NK-92 treated with Interleukin-12 subunit alpha and Interleukin-12 subunit beta, amount 100 ng/mL, for 24 hours (cell line): ENCODE measurements at places on chromosomes 5 and 9.

GRCh38 chr5:57215629-57216195 is 41.9 kb downstream of the GPBP1 start:
- DNase-seq: no peak

GRCh38 chr9:86764671-86765343 is 182.5 kb downstream of the GAS1 start:
- DNase-seq: no peak

- no peak for DNase-seq
These were observed 126.3 kb downstream of the UNC13B start for GRCh38 chr9:35287987-35288632.

GRCh38 chr9:22208846-22209585 is 199.9 kb upstream of the CDKN2B start:
- no peak for DNase-seq

DNA sequence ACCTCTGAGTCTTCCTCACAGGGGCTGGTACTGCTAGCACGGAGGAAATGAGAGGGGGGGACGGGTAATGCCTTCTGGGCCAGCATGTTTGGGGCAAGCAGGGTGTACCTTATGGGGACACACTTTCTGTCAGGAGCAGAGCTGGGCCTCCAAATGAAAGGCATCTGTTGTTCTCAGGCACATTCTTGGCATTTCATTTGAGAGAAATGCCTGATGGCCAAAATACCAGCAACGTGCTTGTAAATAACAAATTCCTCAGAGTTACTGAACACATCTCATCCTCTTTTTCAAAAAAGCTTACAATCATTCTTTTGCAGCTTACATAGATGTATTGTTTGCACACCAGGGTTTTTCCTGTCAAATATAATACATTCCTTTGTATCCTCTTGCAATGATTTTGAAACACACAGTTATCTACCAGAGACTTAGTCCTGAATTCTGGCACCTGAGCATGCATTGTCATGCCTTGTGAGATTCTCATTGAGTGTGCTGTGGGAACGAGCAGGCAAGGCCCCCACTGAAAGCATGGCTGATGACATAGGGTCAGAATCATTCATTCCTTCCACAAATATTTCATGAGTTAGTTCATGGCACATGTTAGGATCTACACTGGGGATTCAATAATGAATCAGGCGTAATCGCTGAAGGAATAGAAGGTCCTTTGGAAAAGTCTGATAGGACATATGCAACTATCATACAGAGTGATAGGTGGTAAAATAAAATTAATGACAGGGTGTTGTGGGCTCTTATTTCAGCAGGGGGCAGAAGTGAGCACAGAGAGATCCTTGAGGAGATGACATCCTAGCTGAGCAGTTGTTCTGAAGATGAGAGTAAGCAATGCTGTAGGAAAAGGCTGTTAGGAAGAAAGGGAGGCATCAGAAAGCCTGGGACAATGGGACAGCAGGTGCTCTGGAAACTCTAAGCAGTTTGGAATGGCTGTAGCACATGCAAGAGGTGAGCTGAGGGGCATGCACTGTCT is 260.9 kb upstream of the TUT7 start:
- DNase-seq: no peak

GRCh38 chr9:5799314-5799713 is 33.6 kb downstream of the ERMP1 start:
- no peak for DNase-seq

GRCh38 chr5:119327018-119327417 is 28.8 kb upstream of the TNFAIP8 start:
- no peak for DNase-seq

GRCh38 chr9:89670801-89671434 is 66.1 kb downstream of the GADD45G start:
- DNase-seq: no peak

DNA sequence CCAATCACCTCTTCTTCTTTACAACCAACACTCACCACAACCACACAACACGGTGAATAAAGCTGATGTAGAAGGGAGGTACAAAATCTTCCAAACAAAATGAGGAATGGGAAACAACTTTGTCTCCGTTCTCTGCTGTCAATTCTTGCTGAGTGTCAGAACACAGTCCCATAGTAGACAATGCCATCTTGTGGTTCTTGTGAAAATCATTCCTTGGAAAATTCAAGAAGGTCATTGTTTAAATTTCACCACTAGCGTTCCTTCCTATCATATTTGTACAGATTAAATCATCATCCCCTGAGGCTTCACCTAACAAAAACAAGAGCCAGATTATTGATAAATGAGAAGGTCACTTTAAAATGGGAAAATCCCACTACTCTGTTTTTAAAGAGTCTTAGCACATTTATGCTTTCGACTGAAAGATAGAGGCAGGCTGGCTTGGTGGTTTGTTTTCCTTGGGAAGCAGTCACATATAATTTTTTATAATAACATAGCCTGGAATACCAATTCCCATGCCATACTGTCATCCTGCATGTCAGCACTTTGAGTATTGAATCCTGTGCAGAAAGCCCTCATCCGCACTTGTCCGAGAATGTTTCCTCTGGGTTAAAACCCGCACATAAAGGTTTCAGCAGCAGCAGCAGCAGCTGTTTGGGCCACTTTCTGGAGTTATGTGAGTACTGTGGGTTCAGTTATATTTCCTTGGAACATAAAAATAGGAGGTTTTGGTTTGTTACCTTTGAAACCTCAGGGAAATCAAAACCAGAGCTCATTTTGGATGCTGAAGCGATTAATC is 395.0 kb upstream of the SMARCA2 start:
- no peak for DNase-seq

DNA sequence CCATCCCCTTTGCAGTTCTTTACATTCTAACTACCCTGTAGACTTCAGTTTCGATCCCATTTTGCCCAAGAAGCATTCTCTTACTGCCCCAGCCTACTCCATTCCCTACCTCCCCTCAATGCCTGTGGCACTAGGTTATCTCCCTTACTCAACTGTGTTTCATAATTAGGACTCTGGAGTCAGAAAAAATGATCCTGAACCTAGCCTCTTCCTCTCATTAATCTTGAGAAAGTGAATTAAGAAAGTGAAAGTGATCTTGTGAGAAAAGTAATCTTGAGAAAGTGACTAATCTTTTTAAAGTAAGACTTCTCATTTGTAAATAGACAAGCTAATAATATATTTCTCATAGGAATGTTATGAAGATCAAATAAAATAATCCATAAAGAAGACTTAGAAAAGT is 444.0 kb upstream of the TRPC7 start:
- no peak for DNase-seq

GRCh38 chr9:93111371-93112115 is 15.5 kb downstream of the CARD19 start:
- DNase-seq: no peak

DNA sequence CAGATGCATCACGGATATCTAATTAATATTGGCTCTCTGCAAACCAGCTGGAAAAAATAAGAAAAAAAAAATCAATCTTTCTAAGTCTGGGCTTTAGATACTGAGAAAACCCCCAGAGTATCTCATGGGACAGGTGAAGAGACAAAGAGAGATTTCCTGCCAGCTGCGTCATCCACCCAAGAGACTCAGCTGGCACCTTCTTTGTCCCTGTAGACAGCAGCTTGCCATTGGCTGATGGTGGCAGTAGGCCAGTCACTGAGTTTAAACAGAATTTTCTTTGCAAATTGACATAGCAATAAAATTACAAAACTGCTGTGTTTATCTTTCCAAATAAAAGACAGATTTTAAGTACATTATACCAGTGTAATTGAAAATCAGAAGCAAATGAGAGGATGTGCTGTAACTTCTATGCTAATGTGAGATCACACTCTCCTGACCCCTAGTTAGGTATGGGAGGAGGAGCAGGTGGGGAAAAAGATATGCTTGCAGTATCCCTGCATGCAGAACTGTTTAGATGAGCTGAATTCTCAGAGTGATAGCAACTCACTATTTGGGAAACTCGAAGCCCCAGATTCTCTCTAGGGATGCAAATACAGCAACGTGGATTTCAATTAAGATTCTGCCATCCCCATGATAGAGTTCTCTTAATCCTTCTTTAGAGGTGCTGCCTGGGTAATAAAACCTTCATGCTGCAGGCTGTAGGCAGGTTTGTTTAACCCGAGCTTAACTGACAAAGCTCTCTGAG is 72.2 kb downstream of the NMUR2 start:
- DNase-seq: no peak

- DNase-seq: no peak
These were observed 123.9 kb upstream of the FER start for GRCh38 chr5:108623826-108624225.

DNA sequence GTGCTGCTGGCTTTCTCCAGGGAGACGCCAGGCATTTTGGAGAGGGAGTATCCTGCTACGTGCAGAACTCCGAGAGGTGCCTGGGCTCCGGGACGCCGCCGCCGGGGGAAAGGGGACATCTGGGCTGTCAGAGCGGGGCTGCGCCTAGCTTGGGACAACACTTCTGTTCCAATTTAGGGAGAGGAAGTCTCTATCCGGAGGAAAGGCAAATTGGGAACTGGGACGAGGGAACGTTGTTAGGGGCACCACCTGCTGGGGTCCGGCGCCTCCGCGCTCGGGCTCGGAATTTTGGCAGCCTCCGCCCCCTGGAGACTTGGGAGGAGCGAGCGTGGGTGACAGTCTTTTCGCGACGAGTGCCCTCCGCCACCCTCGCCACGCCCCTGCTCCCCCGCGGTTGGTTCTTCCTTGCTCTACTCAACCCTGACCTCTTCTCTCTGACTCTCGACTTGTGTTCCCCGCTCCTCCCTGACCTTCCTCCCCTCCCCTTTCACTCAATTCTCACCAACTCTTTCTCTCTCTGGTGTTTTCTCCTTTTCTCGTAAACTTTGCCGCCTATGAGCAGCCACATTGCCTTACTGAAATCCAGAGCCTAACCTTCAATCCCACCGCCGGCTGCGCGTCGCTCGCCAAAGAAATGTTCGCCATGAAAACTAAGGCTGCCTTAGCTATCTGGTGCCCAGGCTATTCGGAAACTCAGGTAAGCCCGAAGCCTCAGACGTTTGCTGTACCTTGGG is 1.6 kb downstream of the TSLP start:
- no peak for DNase-seq

DNA sequence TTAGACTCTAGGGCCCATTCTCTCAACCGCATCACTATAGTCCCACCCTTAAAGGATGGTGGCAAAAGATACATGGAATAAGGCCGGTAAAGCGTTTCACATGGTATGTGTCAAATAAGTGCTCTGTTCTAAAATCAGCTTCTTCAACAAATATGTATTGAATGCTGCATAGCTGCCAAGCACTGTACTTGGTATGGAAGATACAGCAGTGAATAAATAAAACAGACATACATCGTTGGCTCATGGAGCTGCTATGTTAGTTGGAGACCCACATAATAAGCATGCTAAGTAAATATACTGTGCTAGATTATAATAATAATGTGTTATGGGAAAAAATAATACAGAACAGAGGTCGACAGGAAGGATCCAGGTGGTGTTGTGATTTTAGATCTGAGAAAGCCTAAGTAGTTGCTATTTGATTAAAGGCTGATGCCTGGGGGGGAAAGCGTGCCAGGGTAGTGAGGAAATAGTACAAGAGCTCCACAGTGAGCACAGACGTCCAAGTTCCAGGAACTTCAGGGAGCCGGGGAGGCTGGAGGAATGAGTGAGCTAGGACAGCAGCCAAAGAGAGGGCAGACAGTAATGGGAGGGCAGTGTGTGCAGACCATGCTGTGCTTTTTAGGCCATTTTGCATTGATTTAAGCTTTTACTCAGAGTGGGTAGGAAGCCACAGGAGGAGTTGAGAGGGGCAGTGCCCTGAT is 93.7 kb downstream of the JAKMIP2 start:
- DNase-seq: no peak

DNA sequence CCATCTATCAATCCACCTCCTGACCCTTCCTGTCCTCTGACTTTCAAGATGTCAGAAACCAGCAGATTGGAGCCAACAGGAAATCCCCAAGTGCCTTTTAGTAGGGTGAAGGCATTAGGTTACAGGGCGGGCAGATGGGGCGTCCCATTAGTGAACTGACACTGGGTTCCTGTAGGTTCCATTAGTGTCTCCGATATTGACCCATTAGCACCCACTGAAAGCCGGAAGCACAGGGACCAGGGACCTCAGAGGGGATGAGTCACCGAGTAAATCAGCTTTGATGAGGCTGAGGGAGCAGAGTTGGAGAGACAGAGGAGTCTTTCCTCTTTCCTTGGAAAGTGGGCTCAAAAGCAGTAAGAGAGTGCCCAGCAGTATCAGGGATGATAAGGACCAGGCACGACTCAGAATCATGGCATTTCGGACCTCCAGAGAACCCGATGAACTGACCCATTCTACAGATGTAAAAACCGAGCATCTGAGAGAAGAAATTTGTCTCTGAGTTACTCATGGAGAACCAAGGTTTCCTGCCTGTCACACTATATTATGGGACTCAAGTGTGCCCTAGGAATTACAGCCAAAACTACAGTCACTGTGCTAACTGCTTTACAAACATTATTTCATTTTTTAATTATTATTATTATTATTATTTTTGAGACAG is 47.2 kb upstream of the FABP6 start:
- no peak for DNase-seq

GRCh38 chr5:58988938-58989337 is 406.1 kb downstream of the RAB3C start:
- no peak for DNase-seq

DNA sequence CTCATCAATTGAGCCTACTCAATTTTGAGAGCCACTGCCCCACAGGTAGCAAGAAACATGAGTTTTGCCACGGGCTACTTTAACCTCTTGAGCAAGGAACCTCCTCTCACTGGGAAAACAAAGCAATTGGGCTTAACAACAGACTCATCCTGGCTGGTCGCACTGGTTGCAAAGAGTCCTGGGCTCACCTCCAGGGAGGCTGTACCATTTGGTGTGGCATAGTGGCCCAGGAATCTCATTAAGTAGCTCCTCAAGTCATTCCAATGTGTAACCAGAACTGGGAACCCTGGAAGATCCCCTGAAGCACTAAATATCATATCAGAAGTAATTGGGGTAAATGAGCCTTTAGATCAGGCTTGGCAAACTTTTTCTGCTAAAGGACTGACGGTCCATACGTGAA is 78.5 kb downstream of the MYO10 start:
- DNase-seq: no peak

DNA sequence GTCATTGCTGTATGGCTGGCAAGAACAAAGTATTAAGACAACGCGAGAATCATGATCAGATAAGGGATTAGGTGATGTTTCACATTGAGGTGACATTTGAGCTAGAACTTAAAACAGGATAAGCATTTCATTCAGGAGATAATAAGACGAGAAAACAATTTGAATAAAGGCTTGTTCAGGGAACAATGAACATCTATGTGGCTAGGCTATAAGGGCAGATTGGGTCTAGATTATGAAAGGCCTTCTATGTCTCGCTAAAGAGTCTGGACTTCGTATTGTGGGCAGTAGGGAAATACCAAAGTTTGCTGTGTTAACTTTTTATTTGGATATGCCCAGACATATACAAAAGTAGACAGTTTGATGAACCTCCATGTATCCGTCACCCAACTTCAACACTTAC is 6.9 kb downstream of the MRPL22 start:
- DNase-seq: no peak

DNA sequence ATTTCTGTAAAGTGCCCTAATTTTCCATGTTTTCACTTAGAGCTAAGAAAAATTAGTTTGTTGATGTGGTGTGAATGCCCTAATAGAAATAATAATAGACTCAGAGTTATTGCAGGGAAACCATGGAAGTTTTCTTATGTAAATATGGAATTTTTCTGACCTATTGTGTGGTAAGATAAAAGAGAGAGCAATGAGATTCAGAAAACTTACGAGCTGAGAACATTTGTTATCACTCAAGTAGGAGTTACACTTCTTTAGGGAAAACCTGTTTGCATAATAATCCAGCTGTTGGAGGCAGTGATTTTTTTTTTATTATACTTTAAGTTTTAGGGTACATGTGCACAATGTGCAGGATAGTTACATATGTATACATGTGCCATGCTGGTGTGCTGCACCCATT is 39.2 kb downstream of the PRR16 start:
- no peak for DNase-seq

- no peak for DNase-seq
These were observed 158.7 kb upstream of the RAI14 start for GRCh38 chr5:34497470-34497808.
